Smooth muscle cell of the coronary artery (primary cell): ENCODE measurements at places on chromosomes 3 and 15. TPM values are rescaled to one million over a fixed set of nuclear protein-coding genes. Genes with fewer than 3 reads are reported as not detected.

Gene ENTPD3
- total RNA-seq, result 0.12 TPM in 1 of 2 replicates, not detected in the other

Gene COL6A5
- total RNA-seq, result 0.12 TPM in 1 of 2 replicates, not detected in the other

Gene SPINK8
- total RNA-seq, result not detected in 2 replicates

Gene GRM2
- total RNA-seq, result under 0.01 and 0.12 TPM in 2 replicates

Gene RAMAC
- total RNA-seq, result 24.6 and 33.1 TPM in 2 replicates

Gene DUOXA2
- total RNA-seq, result not detected in 2 replicates

Gene NEO1
- 10.9 and 28.5 TPM in 2 replicates for total RNA-seq

Gene TNFAIP8L3
- total RNA-seq, result 10.2 and 16.5 TPM in 2 replicates

Gene CACNA2D3
- total RNA-seq, result 0.38 and 0.59 TPM in 2 replicates

Gene SLC22A14
- total RNA-seq, result 0.23 and 0.70 TPM in 2 replicates

Gene ATR
- total RNA-seq, result 12.6 and 16.0 TPM in 2 replicates

Gene IL5RA
- total RNA-seq, result not detected in 2 replicates

Gene C3orf18
- total RNA-seq, result 8.4 and 13.9 TPM in 2 replicates

Gene RLBP1
- not detected in 2 replicates for total RNA-seq

Gene SERPINI1
- total RNA-seq, result 0.68 and 1.4 TPM in 2 replicates

Gene SNTN
- total RNA-seq, result not detected in 2 replicates

Gene GOLGA6L7
- not detected in 2 replicates for total RNA-seq

Gene ARPP21
- total RNA-seq, result 1.4 TPM in 1 of 2 replicates, not detected in the other

Gene RASL12
- 0.30 and 4.1 TPM in 2 replicates for total RNA-seq

Gene CP
- 0.38 and 30.1 TPM in 2 replicates for total RNA-seq

Gene SHF
- 1.3 and 1.7 TPM in 2 replicates for total RNA-seq

Gene ZMAT3
- 22.3 and 28.6 TPM in 2 replicates for total RNA-seq

Gene CCR8
- not detected in 2 replicates for total RNA-seq

Gene ITGA11
- 26.3 and 65.5 TPM in 2 replicates for total RNA-seq

Gene ZIC1
- 1.6 TPM in 1 of 2 replicates, not detected in the other for total RNA-seq

Gene PAK6
- not detected in 2 replicates for total RNA-seq

Gene ZNF80
- total RNA-seq, result not detected in 2 replicates

Gene COLQ
- 0.30 and 0.35 TPM in 2 replicates for total RNA-seq

Gene EFCC1
- under 0.01 TPM in 1 of 2 replicates, not detected in the other for total RNA-seq

Gene RTP3
- total RNA-seq, result not detected in 2 replicates

Gene ZNF620
- 0.83 and 1.3 TPM in 2 replicates for total RNA-seq

Gene SEMA6D
- 2.3 and 14.9 TPM in 2 replicates for total RNA-seq

Gene TTLL13
- total RNA-seq, result 0.12 TPM in 1 of 2 replicates, not detected in the other

Gene CLDND1
- total RNA-seq, result 56.7 and 59.7 TPM in 2 replicates

Gene IGF1R
- 28.0 and 66.3 TPM in 2 replicates for total RNA-seq

Gene ITIH1
- total RNA-seq, result 0.59 TPM in 1 of 2 replicates, not detected in the other

Gene BFSP2
- total RNA-seq, result not detected in 2 replicates

Gene GABRG3
- not detected in 2 replicates for total RNA-seq

Gene SLC9C1
- 0.70 and 0.75 TPM in 2 replicates for total RNA-seq

Gene TMEM115
- 27.1 and 28.9 TPM in 2 replicates for total RNA-seq

Gene NGRN
- 34.0 and 69.7 TPM in 2 replicates for total RNA-seq

Gene AHSG
- total RNA-seq, result not detected in 2 replicates

Gene RASGRP1
- total RNA-seq, result under 0.01 and 0.08 TPM in 2 replicates

Gene CALML4
- 0.90 and 2.0 TPM in 2 replicates for total RNA-seq

Gene ATP8B4
- total RNA-seq, result 0.30 and 19.8 TPM in 2 replicates

Gene CRBN
- total RNA-seq, result 36.4 and 62.7 TPM in 2 replicates

Gene C3orf22
- total RNA-seq, result not detected in 2 replicates
